Ascending aorta (tissue), 2 donors: ENCODE measurements at places on chromosomes 13 and 19. TPM values are rescaled to one million over a fixed set of nuclear protein-coding genes. Genes with fewer than 3 reads are reported as not detected.

- DNase-seq, result no peak
Measured at GRCh38 chr13:25059958-25060357, 36.0 kb upstream of the PABPC3 start.

DNA sequence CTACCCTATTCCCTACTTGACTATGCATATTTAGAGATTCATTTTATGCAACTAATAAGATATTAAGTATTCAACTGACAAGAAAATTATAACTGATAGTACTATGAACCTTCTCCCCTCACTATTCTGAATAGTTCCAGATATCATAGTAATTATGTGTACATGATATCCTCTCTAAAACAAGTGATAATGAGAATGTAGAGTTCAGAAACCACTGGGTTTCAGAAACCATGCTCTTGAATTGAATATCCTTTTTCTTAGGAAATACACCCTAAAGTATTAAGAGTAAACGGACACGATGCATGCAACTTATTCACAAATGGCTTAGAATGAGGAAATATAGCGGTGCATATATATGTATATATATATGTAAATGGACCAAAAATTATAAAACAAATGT is 160.9 kb downstream of the TBC1D4 start:
- DNase-seq, result no peak

- no peak for DNase-seq
Measured at GRCh38 chr13:36915896-36916640, 4.0 kb downstream of the SMAD9 start.

DNA sequence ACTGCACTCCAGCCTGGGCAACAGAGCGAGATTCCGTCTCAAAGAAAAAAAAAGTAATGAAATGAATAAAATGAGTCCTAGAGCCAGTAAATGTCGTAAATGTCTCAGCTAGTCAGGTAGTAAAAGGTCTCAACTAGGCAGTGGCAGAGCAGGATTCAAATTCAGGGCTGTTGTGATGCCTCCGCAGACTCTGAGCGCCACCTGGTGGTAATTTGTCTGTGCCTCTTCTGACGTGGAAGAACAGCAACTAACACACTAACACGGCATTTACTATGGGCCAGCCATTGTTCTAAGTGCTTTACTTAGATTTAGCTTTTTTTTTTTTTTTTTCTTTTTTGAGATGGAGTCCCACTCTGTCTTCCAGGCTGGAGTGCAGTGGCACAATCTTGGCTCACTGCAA is 30.2 kb downstream of the CYP2F1 start:
- peak; percentile 88 for DNase-seq

DNA sequence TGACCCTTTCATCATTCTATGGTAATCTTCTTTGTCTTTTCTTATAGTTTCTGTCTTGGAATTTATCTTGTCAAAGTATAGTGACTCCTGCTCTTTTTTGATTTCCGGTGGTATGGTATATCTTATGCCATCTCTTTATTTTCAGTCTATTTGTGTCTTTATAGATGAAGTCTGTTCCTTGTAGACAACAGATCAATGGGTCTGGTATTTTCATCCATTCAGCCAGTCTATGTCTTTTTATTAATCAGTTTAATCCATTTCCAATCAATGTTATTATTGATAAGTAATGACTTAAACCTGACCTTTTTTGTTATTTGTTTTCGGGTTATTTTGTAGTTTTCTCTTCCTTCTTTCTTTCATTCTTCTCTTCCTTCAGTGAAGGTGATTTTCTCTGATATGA is 495.9 kb upstream of the PCDH9 start:
- no peak for DNase-seq

GRCh38 chr19:49335071-49335783 is at the start of gene CD37:
CD37 (plus strand) TSS chr19:49335406; CDS start chr19:49335541, 135 bp downstream.
- DNase-seq, result no peak

DNA sequence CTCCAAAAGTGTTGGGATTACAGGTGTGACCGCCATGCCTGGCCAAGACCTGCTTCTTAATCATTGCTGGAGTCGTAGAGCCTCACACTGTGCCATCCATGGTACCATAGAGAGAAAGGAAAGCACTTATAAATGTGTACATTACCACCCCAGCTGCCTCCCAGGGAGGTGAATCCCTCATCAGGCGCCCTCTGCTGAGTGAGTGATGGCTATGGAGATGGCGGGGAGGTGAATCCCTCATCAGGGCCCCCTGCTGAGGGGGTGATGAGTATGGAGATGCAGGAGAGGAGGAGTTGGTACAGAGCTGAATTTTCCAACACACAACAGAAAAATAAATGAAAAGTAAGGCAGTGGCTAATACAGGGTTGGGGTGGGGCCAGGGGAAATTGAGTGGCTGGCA is 263.4 kb downstream of the UQCRFS1 start:
- no peak for DNase-seq

- DNase-seq, result no peak
Measured at GRCh38 chr13:60120617-60121336, 43.0 kb downstream of the DIAPH3 start.

DNA sequence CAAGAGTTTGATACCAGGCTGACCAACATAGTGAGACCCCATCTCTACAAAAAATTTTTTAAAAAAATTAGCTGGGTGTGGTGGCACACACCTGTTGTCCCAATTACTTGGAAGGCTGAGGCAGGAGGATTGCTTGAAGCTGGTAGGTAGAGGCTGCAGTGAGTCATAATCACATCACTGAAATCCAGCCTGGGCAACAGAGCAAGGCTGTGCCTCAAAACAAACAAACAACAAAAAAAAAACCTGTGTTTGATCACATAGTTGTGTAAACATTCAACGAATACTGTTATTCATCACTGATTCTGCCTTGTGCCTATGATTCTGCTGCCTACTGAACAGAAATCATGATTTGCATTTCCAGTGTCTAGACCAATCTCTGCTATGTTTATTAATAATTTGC is 134.0 kb downstream of the TBC1D4 start:
- DNase-seq, result no peak

- DNase-seq, result no peak
Measured at GRCh38 chr13:28392428-28392827, 102.5 kb downstream of the FLT1 start.

- no peak for DNase-seq
Measured at GRCh38 chr19:36436531-36436930, 18.1 kb upstream of the ZFP82 start.

DNA sequence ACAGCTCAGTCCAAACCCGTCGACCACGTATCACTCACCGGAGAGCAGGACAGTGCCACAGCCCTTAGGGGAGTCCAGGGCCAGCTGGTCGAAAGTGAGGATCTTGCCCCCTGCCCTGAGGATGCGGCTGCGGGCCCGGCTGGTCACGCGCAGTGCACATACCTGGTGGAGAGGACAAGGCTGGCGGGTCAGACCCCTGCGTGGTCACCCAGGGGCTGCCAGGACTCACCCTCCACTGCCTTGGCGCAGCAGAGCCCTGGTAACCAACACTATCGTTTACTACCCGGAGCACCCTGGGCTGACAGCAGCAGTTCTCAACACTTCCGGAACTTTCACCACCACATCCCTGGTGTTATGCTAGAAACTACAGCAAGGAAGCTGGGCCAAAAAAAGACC is 1.2 kb upstream of the FAM83E start:
- DNase-seq, result no peak

GRCh38 chr19:56823417-56823816 is 17.1 kb downstream of the PEG3 start:
- no peak for DNase-seq

- no peak for DNase-seq
Measured at GRCh38 chr19:46431824-46432223, 3.1 kb upstream of the PNMA8C start.

The R3HDM4 gene
- total RNA-seq, result 81.5 TPM

The DOCK6 gene
- 140 TPM for total RNA-seq

The ZNF793 gene
- 3.6 TPM for total RNA-seq

The ZNF626 gene
- total RNA-seq, result 2.8 TPM
